ENCODE measurements at places on chromosomes 2 and 18.

GRCh38 chr2:138572318-138572717 lies 70.7 kb downstream of the SPOPL start:
- peak; percentile 61 for DNase-seq

GRCh38 chr18:64752707-64753106 lies 603.8 kb upstream of the LINC00305 start:
- no peak for DNase-seq

DNA sequence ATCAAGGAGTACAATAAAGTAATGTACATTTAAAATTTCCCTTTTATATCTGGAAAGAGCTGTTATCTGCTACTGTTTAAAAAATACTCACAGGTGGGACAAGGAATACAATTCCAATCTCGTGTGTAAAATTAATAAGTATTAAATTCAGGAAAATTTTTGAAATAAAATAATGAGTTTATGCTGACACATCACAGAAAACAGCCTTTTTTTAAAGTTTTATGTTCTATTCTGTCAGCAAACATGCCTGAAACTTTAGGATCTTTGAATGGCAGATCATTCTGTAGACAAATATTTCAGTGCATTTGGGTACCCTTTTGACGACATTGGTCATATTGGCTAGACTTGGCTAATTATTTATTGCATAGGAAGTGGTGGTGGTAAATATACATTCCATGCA lies 254.4 kb upstream of the ETAA1 start:
- no peak for DNase-seq

- no peak for DNase-seq
These were observed 56.5 kb downstream of the MGAT4A start for GRCh38 chr2:98674233-98674964.

- no peak for DNase-seq
These were observed 113.4 kb downstream of the HDAC4 start for GRCh38 chr2:239287461-239287860.

DNA sequence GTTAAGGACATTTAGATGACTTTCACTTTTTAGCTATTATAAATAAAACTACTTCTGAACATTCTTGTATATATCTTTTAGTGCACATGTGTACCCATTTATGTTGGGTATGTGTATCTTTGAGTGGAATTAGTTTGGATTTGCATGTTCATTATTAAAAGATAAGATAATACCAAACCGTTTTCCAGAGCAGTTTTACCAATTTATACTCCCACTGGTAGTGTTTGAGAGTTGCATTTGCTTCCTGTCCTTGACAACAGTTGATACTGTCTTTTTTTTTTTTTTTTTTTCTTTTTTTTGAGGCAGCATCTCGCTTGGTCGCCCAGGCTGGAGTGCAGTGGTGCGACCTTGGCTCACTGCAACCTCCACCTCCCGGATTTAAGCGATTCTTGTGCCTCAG lies 23.3 kb downstream of the SLC30A6 start:
- DNase-seq, result no peak
